ENCODE measurements at places on chromosomes 1 and 21.

- no peak for DNase-seq
Observed at GRCh38 chr1:108503062-108503733, 53.1 kb downstream of the NBPF6 start.

DNA sequence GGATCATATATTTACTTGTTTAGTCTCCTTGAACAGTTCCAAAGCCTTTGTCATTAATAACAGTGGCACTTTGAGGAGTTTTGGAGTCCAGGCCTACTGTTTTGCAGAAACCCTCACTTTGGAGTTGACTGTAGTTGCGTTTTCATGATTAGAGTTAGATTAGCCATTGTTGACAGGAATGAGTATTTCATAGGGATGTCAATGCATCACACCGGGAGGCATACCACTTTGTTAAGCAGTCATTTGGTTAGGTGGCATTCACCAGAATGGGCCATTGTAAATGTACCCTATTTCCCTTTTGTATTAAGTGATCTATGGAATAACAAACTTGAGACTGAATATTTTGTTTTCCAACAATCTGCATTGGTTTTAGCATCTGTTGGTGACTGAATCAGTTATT, 11.8 kb downstream of the MRPS6 start:
- DNase-seq = no peak

DNA sequence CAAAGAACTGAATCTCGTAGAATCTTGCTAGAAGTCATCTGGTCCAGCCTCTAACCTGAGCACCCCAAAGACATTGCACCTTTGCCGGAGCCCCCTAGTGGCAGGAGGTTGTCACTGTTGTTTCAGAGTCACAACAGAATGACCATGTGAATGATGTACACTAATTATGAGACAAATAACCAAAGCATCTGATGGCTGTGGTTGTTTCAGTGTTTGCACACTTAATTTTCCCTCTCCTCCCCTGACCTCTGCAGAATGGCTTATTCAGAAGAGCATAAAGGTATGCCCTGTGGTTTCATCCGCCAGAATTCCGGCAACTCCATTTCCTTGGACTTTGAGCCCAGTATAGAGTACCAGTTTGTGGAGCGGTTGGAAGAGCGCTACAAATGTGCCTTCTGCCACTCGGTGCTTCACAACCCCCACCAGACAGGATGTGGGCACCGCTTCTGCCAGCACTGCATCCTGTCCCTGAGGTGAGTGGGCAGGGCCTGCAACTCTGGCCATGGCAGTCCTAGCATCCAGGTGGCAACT, 26.4 kb downstream of the TRAF5 start:
- no peak for DNase-seq

GRCh38 chr1:197976368-197976767, 59.2 kb downstream of the LHX9 start:
- no peak for DNase-seq

- no peak for DNase-seq
Observed at GRCh38 chr1:184463680-184464079, 76.9 kb downstream of the C1orf21 start.

DNA sequence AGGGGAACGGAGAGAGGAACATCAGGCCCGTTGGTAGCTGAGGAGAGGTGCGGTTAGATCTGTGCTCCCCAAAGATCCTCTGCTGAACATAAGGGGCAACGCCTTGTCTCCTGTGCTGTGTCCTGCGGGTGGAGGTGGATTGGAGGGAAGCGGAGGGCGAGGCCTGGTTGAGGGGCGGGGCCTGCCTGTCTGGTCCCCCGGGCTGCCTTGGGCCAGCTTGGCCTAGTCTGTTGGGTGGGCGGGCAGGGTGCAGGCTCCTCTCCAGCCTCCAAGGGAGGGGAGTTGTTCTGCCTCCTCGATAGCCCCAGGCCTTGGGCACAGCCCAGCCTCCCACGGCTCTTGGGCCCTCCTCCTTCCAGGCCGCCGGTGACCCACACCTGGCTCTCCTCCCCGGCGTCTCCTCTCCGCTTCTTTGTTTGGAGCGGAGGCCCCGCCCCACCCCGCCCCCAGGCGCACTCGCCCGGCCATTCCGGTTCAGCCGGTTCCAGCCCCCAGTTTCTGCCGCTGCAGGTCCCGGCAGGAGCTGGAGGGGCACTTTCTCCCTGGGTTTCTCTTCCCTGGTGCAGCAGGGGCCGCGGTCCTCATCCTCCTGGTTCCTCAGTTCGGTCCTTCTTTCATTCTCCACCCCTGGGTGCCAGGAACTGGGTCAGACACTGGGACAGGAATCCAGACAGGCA, 19.4 kb downstream of the PTPRF start:
- no peak for DNase-seq

DNA sequence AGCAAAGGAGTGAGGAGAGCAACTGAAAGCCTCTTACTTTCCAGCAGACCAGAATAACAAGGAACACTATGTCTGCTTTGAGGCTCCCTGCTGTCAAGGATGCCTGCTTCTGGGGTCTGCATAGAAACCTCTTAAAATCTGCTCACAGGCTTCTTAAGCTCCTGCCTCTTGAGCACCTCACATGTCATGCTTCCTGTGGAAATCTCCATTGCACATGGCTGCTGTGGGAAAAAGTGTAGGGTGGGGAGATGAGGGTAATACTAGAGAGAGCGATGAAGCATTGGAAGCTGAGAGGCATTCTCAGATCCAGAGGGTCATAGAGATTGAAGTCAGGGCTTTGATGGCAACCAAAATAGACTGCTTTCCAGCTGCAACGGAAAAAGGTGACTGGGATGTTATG, 6.2 kb upstream of the HLX start:
- DNase-seq = no peak

GRCh38 chr21:33136847-33137502, 67.0 kb downstream of the OLIG1 start:
- DNase-seq = no peak

GRCh38 chr1:41122851-41123518, 101.5 kb upstream of the SLFNL1 start:
- no peak for DNase-seq

DNA sequence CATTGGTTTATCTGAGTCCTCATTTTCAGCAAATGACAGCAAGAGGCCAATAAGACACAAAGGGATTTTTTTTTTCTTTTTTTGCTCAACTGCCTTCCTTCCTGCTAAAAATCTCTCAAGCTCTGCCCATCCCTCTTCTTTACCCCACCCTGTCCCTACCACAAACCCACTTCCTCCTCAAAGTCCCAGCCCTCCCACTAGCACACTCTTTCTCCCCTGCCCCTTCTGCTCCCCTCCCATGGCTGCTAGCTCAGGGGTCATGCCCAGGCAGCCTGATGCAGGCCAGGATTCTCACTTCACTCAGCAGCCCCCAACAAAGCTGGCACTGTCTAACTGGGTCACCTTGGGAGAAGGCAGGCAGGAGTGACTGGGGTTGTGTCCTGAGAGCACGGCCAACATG, 28.8 kb upstream of the PPP2R5A start:
- no peak for DNase-seq

GRCh38 chr1:242546849-242547729, 22.6 kb upstream of the PLD5 start:
- no peak for DNase-seq

DNA sequence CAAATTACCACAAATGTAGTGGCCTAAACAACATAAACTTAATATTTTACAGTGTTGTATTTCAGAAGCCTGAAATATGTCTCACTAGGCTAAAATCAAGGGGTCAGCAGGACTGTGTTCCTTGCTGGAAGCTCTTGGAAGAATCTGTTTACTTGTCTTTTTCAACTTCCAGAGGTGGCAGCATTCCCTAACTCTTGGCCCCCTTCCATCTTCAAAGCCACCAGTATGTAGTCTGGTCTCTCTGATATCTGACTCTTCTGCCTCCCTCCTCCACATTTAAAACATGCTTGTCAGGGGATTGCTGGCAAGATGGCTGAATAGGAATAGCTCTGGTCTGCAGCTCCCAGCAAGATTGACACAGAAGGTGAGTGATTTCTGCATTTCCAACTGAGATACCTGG, 567.5 kb downstream of the PLA2G4A start:
- no peak for DNase-seq

- DNase-seq = no peak
Observed at GRCh38 chr1:156319664-156320063, 18.4 kb downstream of the CCT3 start.

DNA sequence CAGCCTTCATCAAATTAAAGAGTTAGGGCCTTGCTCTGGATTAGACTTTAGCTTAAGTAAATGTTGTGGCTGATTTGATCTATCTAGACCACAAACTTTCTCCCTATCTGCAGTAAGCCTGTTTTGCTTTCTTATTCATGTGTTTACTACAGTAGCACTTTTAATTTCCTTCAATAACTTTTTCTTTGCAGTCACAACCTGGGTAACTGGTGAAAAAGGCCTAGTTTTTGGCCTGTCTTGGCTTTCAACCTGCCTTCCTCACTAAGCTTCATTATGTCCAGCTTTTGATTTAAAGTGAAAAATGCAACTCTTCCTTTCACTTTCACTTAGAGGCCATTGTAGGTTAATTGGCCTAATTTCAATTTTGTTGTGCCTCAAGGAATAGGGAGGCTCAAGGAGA, 12.5 kb upstream of the LPGAT1 start:
- DNase-seq = no peak

- no peak for DNase-seq
Observed at GRCh38 chr1:204435872-204436271, 24.3 kb upstream of the PPP1R15B start.

GRCh38 chr1:186568221-186568620, 107.3 kb upstream of the PDC start:
- no peak for DNase-seq

- DNase-seq = no peak
Observed at GRCh38 chr1:167934426-167935215, 1.9 kb upstream of the DCAF6 start.

GRCh38 chr1:36440044-36440443, 10.2 kb downstream of the OSCP1 start:
- DNase-seq = no peak

GRCh38 chr21:45217010-45217409, 70.7 kb downstream of the POFUT2 start:
- no peak for DNase-seq

DNA sequence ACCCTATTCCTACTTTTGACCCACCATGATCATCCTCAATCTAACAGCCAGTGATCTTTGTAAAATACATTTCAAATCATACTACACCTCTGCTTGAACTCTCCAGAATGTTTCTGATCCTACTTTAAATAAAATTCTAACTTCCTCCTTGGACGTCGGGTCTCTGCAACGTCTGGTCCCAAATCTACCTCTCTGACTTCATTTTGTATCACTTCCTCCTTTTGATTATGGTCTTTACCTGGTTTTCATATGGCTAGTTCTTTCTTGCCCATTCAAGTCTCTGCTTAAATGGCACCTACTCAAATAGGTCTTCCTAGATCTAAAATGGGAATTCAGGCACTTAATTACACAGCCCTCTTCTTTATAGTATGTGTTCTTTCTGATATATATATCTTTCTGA, 18.2 kb downstream of the PLPPR4 start:
- no peak for DNase-seq

GRCh38 chr1:199302554-199302953, 663.7 kb downstream of the PTPRC start:
- DNase-seq = no peak

DNA sequence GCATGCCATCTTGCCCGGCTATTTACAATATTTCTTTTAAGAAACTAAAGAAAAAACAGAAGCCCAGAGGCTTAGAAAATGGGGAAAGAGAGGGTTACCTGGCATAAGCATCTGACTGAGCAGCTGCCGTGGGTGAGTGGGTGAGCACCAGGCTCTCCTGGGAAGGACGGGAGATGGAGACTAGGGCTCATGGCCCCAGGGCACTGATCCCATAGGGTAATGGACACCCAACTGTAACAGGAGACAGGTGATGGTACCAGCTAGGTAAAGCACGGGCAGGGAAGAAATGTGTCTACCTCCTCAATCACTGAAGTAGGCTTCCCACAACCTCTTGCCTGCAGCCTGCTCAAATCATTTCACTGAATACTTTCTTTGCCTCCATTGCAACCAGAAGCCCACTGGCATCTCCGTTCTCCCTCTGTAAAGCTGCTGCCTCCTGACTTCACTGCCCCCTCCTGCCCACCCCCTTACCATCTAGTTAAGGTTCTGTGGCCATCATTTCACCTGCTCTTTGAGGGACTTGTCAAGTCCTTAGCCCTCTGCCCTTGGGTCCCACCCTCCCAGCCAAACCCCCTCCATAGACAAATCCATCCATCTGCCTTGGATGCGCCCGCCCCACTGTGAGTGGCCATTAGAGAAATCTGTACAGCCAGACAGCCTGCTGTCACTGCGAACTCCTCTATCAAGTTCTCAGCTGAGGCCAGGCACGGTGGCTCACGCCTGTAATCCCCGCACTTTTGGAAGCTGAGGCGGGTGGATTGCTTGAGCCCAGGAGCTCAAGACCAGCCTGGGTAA, 6.2 kb downstream of the TMEM125 start:
- no peak for DNase-seq

DNA sequence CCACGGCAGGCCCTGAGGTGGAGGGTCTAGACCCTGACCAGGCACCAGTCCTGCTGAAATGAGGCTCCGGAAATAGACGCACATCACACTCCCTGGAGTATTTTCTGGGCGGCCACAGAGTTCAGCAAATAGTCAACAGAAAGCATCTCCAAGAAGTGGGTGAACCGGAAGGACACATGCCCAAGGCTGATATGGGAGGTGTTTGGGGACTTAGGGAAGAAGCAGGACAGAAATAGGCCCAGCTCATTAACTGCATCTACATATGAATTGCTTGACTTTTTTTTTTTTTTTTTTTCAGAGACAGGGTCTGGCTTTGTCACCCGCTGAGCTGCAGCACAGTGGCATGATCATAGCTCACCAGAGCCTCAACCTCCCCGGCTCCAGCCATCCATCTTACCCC, 36.5 kb upstream of the GPR157 start:
- DNase-seq = no peak

DNA sequence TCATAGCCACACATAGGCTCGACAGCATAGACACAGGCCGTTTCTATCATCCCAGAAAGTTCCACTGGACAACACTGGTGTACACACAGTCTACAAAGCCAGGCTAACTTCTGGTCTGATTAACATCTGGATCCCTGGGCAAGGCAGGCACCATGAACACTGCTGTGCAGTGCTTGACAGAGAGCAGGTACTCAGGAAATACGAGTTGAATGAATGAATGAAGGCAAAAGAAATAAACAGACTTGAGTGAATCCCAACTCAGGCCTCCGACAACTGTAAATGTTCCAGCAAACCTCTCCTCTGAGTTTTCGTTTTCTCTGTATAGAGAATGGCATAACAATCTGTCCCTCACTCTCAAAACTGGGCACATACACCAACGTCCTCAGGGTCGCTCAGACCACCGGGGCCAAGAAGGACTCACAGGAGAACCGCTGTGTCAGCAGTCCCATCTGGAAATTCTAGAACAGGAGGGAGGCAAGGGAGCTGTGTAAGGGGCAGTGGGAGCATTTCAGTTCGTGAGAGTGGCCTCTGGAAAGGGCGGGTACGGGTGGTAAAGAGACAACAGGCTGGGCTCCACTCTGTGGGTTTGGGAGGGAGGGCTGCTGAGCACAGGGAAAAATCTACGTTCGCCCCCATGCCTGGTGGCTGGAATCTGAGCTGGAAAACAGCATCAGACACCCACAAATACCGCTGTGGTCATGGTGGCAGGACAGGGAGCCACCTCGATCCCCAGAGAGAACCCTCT, 15.1 kb upstream of the ECE1 start:
- DNase-seq = no peak

All from left renal cortex interstitium (tissue), 4 donors.